ENCODE measurements at places on chromosomes 5 and 9.
A peak's percentile ranks its signal among the peaks of the same experiment; 100 is the strongest.

DNA sequence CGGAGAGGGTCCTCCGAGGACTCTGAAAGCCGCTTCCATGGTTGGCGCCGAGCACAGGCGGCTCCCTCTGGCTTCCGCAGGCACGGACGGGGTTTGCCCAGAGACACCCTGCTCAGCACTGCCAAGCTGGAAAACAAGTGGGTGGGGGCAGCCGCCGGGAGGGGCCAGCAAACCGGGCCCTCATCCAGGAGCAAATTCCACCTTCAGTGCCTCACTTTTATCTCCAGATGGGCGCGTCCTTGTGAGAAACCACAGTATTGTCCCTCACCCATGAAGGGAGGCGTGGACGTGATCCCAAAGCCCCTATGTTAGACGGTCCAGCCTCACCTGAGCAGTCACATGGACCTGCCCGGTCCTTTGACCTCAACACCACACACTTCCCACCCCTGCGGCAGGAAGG lies 29.0 kb downstream of the MED10 start:
- DNase-seq = no peak

DNA sequence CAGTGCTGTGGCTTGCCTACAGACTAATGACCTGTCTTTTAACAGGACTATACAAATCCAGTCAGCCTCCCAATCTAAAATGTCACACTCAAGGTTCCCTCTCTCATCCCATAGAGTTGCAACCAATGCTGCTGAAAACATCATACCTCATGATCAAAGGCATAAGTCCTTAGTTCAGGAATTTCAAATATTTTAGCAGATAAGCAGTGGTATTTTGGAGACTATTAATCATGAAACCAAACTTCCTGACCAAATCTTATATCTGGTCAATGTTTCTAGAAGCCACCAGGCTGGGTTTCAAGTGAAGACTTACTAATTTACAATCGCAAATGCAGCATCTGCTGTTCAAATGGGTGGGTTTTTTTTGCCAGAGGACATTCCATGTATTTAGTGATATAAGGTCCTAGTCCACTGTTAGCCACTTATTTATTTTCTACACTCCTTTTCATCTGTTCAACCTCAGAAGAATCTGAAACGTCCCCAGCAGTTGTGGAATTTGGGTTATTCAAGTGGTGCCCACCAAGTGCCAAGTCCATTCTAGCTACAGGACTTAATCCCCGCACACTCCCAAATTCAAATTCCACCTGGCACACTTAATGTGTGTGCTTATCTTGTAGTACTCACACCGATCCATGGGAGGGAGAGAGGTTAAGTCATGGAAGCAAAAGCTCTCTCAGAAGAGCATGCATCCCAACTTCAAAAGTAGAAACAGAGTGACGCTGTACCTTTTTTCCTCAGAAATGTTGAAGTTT lies 5.8 kb downstream of the TAS2R1 start:
- DNase-seq = no peak

DNA sequence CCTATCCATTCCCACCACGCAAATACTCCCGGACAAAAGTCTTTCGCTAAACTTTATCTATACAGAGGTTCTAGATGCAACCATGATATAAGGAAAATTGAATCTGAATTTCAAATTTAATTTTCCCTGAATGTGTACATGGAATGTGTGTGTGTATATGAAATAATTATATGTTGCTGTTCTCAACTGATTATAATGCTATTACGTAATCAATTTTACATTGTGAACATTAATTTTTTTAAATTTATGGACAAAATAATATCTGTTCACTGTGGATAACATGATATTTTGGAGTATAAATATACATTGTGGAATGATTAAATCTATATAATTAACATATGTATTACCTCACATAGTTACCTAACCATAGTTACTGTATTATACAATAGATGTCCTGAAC lies 1250.6 kb downstream of the EFNA5 start:
- no peak for DNase-seq

DNA sequence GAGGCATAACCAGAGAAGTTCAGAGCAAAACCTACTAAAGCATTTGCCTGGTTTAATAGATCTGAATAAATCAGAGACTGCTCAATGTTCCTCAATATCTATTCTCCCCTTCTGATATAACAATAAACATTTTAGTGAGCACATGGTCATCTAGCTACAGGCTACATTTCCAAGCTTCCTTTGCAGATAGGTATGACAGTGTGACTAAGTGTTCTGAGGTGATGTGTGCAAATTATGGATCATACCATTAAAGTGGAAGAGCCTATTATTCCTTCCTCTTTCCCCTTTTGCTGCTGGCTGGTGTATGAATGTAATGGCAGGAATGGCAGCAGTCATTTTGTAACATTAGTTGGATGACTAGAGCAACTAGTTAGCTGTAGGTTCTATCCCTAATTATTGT lies 285.8 kb upstream of the RASA1 start:
- no peak for DNase-seq

GRCh38 chr5:148205044-148205806 lies 2.4 kb downstream of the SPINK6 start:
- no peak for DNase-seq

DNA sequence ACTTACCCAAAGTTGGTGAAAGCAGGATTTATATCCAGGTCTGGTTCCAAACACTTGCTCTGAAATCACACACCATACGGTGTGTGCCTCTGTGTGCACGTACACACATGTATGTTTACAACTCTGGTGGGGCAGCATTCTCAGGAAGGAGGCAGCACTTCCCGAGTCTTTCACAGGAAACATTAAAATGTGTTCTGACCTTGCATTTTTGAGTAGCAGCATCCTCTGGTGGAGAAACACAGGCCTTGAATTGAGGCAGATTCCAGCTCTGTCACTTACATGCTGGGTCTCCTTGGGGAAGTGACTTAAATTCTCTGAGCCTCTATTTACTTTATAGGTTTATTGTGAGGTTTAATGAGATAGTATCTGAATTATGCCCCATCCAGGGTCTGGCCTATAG lies 126.4 kb downstream of the RGS3 start:
- DNase-seq = peak; percentile 69

DNA sequence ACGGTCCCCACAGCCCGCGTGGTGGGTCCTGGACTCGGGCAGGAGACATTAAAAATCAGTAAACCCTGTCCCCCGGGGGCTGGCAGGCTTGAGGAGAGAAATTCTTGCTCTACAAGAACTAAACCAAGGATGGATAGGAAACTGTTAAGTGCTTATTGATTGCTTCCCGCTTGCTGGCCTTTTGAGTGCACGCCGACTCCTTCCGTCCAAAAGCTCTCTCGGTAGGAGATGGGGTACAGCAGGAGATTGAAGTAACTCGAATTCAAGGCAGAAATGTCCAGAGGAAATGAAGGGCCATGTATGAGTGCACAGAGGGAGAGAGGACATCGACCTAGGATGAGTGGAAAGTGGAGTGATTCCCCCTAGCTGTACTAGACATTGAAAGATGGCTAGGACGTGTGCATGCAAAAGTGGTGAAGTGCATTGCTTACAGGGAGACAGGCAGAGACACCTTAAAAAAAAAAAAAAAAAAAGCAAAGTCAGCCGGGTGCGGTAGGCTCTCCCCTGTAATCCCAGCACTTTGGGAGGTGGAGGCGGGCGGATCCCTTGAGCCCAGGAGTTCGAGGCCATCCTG lies 923 bp downstream of the RECK start:
- DNase-seq = no peak

- no peak for DNase-seq
Measured at GRCh38 chr9:3444016-3444415, 81.8 kb downstream of the RFX3 start.

All from hematopoietic multipotent progenitor cell treated with erythropoietin and hydrocortisone succinate and interleukin-3 and kit ligand, for 6 days (in vitro differentiated cells).